ENCODE measurements at places on chromosomes 7 and 10.

DNA sequence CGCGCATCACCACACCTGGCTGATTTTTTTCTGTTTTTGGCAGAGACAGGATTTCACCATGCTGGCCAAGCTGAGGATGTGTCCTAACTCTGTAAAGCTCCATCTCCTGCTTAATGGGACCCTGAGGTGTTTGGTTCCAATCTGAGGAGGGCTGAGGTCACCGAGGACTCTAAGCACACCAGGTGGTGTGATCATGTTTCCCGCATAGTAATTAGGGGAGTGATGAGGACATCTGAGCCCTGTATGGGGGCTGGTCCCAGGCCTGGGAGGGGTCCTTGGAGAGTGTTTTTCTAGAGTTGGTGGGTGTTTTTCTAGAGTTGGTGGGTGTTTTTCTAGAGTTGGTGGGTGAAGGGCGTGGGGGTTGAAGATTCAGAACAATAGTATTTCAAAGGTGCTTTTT lies 3.0 kb upstream of the ABHD11 start:
- DNase-seq: peak; percentile 48

- no peak for DNase-seq
Observed at GRCh38 chr10:78259391-78259790, 225.7 kb downstream of the RPS24 start.

DNA sequence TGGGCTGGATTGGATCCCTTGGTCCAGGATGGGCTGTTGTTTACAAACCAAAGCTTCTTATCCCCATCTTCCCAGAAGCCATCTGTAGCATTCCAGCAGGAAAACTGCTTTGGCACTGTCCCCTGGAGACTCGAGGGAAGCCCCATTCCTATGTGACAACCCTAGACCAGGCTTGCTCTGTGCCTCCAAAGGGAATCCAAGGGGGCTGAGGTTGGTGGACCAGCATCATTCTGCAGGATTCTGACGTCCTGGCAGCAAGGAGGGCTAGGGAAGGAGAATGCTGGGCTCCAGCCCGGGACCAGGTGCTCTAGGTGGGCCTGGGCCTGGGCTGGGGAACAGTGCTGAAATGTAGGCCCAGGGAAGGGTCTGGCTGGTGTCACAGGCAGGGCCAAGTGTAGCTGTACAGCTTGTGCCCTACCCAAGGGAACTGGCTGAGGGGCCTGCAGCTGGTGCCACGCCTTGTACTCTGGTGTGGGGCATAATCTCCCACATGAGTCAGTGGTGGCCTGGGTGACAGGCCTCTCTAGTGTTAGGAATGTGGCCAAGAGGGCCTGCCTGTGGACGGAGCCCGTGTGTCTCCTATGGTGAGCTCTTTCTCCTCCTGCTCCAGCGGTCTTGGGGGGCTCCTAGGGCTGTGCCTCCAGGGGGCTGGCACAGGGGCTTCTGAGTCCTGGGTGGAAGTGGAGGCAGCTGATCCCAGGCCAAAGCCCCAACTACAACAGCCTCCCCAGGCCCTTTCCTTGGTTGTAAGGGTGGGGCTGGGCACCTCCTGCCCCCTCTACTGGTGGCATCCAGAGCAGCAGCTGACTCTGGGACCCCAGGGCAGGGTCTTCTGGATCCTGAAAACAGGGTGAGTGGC lies 25.2 kb downstream of the TRIM8 start:
- peak; percentile 95 for DNase-seq

GRCh38 chr10:3477683-3478082 lies 305.1 kb upstream of the PITRM1 start:
- no peak for DNase-seq

DNA sequence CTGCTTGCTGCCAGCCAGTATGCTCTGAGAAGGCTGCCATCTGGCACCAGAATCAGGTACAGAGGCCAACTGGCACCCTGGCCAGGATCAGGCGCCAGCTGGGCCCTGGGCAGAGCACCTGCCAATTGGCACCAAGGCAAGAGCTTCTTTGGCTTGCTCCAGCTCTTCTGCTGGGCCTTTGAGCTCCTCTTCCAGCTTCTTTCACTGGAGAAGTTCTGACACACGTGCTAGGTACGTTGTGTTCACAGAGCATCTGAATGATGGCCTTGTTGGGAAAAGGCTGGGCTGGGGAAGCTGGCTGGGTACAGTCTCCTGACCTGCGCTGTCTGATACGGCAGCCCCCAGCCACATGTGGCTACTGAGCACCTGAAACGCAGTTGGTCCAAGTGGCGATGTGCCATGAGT lies 31.7 kb upstream of the OPALIN start:
- peak; percentile 97 for DNase-seq

- no peak for DNase-seq
Observed at GRCh38 chr10:51689536-51689935, 9.9 kb downstream of the CSTF2T start.

DNA sequence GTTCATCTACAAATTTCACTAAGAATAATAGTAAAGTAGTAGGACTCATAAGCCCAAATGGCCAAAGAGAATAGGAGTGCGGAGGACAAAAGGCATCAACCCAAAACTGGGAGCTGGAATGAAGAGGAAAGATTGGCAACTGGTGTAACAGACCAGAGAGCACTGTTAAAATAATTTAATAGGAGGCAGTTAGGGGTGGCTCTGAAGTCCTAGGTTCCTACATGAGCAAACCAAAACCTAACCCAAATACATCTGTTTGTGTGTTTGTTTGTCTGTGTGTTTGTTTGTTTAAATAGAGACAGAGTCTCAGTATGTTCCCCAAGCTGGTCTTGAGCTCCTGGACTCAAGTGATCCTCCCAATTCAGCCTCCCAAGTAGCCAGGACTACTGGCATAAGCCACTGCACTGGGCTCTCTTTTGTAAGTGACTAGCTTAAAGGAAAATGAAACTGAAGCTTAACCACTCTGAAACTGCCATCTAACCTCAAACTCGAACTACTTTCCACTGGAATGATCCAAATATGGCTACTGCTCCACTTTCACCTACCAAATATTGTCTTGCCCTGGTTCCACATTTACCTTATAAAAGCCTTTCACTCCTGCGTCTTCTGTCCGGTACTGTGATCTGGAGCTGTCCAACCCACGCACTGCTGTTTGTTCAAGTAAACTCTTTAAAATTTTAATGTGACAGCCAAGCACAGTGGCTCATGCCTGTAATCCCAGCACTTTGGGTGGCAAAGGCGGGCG lies 94.9 kb downstream of the AKR1D1 start:
- no peak for DNase-seq

GRCh38 chr10:77679217-77679616 lies 41.6 kb upstream of the KCNMA1 start:
- DNase-seq: no peak

DNA sequence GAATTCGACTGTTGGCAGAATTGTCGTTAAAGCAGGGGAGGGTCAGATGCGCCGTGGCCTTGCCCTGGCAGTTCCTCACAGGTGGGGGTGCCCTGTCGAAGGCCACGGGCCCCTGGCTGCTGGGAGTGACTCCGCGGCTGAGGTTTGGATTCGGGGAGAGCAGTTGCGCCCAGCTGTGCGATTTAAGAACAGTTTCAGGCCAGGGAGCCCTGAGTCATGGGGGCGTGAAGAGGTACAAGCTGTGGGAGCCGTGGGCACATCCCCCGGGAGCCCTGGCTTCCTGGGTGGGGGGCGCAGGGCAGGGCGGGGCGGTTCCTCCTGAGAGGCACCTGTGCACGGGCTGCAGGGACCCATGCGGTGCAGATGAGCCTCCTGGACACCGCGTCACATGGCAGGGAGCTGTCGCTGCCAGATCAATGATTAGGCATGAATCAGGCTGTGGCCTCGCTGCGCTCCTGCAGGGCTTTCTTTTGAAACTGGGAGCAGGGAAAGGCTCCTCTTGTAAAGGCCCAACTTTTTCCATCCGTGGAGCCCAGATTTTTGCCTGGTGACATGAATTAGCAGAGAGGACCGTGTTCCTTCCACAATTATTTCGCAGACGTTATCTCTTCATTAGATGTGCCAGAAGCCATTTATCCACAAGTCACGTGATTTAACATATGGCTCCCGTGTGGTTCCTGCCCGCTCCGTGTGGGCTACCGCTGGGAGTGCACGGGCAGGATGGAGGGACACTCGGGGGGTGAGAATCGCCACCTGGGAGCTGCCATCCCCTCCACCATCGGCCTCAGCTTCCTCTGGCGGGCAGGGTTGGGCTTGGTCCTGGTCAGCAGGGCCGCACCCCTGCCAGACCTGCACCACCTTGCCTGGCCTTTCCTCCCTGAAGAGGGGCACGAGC lies 918 bp downstream of the PWWP2B start:
- peak; percentile 78 for DNase-seq

DNA sequence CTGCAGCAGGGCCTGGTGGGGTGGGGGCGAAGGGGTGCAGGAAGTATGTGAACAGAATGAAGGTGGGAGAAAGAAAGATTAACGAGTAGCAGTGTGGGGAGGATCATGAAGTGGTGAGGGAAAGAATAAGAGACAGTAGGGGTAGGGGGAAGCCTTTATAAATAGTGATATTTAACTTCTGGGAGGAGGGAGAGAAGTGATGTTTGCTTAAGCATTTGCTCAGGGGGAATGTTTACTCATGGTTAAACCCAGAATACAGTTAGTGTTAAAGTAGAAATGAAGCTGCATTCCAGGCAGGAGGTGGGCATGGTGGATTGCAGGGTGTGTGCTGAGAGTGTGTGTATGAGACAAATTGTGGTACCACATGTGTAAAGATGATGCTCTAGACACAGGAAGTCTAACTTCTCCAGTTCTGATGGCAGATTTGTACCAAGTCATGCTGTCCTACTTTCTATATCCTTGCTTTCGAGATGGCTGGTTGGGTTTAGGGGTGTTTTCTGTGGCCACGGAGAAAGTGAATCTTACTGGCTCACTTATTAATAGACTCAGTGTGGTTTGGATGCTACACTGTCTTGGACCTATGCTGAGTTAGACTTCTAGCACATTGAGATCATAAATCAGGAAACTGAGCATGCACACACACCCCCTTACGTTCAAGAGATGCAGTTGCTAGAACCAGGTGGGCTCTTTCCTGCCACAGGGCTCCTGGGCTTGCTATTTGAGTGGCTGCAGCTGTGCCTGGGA lies 10.6 kb upstream of the DNMBP start:
- no peak for DNase-seq

- DNase-seq: peak; percentile 77
Observed at GRCh38 chr10:5666008-5666840, at the start of gene ASB13. Gene ASB13, minus strand, starts transcription at chr10:5666595. Its CDS starts 44 bp downstream, at chr10:5666551.

Data from body of pancreas (tissue), 4 donors.